ENCODE measurements at places on chromosomes 11 and 22.

DNA sequence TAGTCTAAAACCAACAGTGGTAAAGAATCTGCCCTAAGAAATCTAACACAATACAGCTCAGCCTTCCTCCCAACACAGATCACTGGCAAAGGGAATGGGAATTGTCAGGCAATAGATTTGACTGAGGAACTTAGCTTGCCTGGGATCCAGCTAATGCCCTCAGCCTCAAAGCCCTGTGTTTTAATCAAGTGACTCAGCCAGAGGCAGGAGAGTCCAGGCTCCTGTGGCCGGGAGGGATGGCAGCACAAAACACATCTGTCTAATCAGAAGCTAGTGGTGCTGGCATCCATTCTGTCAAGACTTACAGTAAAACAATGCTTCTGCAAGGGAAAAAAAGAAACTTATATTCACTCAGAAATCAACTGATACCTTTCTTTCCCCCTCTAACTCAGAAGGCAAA, 5.6 kb downstream of the SYTL2 start:
- no peak for DNase-seq

DNA sequence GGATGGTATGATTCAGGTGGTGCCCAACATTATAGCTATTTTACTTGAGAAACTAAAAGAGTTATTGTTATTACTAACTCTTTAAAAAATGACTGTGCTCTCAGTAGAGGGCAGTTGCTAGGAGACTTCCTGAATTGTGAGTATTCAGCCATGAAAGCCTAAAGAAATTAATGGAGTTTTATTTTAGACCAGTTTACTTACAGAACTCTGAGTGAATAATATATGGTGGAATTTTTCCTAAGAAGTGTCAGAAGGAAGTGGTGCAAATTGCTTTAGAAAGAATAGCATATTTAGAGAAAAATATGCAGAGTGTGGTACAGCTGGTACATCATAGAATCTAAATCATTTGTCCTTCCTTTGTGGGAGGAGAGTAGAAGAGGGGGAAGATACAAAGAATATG, 689.9 kb upstream of the CCDC90B start:
- no peak for DNase-seq

GRCh38 chr11:723120-723883, 17.3 kb downstream of the EPS8L2 start:
- DNase-seq: no peak

- no peak for DNase-seq
These were observed 1.4 kb downstream of the SPCS2 start for GRCh38 chr11:74950374-74950969.

GRCh38 chr11:61764606-61765260, 12.3 kb downstream of the MYRF start:
- DNase-seq: no peak

DNA sequence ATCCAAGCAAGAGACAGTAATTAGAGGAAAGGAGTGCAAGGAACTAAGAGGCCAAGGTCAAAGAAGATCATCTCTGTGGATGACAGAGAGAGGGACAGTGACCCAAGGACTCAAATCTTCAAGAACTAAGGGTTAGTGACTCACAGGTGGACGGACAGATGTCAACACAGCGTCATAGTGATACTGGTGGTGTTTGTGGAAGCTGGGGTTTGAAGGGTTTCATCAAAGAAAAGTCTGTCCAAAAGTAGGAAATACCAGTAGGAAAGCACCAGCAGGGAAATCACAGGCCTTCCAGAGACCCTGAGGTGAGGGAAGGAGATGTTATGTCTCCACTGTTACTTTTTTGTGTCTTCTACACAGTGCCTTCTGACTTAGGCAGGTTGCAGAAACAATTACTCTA, 32.2 kb downstream of the IL10RA start:
- no peak for DNase-seq

DNA sequence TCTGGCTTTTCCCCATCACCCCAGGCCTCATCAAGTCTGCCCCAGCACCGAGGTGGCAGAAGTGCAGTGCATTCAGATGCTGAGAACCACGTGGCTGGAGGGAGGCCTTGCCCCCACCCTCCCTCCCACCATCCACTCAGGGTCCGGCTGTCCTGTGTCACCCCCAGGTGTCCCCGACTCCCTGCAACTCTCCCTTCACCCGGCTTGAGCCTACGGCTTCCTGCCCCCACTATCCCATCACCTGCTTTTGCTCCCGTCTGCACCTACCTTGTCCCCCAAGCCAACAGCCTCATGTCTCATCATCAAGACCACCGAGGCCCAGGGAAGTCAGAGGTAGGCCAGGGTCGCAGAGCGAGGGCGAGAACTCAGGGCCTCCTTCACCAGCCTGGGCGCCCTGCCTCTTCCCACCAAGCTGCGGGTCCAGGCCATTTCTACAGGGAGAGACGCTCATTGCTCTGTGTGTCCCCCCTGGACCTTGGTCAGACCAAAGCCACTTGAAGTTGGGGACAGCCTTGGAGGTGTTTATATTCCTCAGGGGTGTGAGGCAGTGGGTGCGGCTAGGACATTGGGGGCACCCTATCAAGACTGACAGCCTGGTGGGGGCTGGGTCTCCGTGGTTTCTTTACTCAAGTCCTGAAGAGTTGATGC, 66.2 kb upstream of the CCND1 start:
- no peak for DNase-seq

DNA sequence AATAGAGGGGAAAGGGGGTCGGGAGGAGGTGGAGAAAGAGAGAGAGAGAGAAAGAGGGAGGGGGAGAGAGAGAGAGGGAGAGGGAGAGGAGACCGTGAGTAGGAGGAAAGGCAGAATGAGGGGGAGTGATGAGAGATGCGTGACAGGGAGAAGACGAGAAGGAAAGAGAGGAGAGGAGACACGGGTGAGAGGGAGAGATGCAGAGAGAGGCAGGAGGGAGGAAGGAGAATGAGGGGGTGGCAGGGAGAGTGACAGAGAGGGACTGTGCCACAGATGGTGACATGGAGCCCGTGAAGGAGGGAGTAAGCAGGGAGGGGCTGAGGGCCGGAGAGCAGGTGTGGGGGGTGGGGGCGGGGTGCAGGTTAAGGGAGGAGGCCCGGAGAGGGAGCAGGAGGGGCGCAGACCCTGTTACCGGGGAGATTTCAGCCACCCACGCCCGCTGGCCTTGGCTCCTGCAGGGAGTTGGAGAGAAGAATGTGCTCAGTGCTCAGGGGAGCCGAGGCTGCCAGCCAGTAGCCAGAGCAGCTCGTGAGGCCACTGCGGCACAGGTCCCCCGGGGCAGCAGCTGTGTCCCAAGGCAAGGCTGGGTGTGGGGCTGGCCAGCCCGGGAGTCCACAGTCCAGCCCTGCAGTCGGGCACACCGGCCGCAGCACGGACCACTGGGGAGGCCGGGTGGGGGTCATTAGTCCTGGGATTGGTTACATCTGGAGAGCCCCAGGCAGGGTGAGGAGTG, at the start of gene SSTR3:
TSS of gene SSTR3 (minus strand) at position 304 of the 733 bp plus-strand sequence. CDS start 4,674 bp downstream, outside the sequence.
- DNase-seq: no peak

Measured in stimulated activated CD4-positive, alpha-beta T cell treated with anti-CD3 and anti-CD28 coated beads, Interleukin-12 subunit alpha, Interleukin-12 subunit beta, amount 100 ng/mL, for 24 hours (primary cell).